Mesothelial cell of epicardium (in vitro differentiated cells): ENCODE measurements at places on chromosomes 7 and 10.

DNA sequence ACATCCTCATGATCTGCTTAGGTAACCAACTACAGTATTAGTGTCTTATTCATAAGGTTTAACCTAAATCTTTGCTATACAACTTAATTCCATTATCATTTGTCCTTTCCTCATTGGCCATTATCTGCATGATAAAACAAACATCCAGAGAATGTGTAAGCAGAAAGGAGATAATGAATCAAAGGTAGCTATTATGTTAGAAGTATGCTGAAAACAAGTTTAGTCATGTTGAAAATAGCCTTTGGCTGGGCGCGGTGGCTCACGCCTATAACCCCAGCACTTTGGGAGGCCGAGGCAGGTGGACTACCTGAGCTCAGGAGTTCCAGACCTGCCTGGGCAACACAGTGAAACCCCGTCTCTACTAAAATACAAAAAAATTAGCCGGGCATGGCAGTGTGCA is 78.2 kb downstream of the NT5C2 start:
- no peak for DNase-seq

DNA sequence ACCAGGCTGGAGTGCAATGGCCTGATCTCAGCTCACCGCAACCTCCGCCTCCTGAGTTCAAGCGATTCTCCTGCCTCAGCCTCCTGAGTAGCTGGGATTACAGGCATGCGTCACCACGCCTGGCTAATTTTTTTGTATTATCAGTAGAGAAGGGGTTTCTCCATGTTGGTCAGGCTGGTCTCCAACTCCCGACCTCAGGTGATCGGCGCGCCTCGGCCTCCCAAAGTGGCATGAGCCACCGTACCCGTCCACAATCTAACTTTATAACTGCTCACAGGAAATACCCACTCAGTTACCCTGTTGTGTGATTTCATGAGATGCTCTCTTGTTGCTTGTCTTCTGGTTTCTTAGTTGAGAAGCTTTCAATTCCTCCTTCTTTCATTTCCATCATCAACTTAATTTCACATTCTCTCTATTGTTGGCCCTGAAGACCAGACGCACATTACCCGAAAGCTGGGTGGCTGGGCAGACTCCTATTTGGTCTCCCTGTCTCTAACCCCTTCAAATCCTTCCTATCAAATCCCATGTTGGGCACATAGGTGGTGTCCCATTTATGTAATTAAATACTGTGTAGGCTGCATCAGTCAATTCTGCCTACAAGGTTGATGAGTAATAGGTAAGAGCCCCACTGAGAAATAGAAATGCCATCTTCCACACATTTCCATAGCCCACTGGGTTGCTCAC is 1.1 kb upstream of the GSTO2 start:
- no peak for DNase-seq

DNA sequence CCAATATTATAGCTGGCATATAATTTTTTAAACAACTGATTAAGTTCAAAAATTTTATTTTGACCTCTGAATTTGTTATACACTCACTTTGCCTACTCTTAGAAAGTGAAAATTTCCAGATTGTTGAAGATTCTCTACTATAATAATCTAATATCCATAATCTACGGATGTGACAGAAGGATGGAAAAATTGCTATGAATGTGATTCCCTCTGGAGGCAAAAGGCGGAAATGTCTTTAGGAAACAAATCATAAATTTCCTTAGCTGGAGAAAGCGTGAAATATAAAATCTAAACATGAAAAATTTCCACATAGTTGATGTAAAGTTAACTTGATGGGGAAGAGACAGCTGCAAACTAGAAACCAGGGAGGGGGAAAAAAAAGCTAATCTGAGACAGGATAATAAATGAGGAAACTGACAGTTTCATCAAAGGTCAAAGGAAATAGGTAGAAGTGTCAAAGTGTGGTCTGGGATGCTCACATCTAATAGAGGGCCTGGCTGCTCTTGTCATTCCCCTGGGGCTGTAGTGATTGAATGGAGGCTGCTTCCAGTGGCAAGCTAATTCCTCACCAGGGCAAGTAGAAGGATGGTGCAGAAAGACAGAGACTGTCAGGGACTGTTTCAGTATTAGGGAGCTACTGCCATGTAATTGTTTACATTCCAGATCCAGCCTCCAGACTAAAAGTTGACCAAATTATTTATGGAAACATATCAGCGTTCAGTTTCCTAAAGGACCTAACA is 264.5 kb downstream of the SDHAF3 start:
- DNase-seq = no peak

DNA sequence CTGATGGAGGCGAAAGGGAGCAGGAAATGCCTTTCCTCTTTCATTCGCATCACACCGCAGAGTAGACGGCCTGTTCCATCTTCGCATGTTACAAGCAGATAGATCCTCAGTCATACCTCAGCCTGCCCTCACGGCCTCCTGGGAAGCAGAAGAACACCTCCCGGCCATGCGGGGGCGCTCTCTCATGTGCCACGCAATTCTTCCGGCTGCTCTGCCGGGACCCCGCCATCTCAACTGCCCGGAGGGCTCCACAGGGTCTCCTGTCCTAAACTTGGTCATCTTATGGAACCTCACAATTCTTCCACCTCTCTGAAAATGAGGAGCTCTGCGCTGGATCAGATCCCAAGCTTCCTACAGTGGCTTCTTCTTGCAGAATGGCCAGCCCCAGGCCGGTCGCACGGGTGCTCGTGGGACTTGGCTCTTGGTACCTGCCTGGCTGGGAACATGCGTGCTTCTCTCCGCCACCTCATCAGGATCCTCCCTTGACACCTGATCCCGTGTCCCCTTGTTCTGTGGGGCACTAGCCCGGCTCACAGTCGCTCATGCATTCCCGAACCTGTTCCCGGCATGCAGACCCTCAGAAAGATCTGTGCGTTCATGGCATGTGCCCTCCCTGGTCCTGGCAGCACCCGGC is 262.8 kb upstream of the SHH start:
- DNase-seq = no peak

- DNase-seq = no peak
These were observed 123.7 kb upstream of the ASAH2 start for GRCh38 chr10:50375051-50375452.

- no peak for DNase-seq
These were observed 270.1 kb upstream of the FZD1 start for GRCh38 chr7:90994121-90994520.

- DNase-seq = no peak
These were observed 391.1 kb upstream of the NPVF start for GRCh38 chr7:25619381-25619780.

- no peak for DNase-seq
These were observed 77.0 kb downstream of the ZNF277 start for GRCh38 chr7:112283382-112283910.

GRCh38 chr10:63760034-63760707 is 239.0 kb downstream of the REEP3 start:
- no peak for DNase-seq

DNA sequence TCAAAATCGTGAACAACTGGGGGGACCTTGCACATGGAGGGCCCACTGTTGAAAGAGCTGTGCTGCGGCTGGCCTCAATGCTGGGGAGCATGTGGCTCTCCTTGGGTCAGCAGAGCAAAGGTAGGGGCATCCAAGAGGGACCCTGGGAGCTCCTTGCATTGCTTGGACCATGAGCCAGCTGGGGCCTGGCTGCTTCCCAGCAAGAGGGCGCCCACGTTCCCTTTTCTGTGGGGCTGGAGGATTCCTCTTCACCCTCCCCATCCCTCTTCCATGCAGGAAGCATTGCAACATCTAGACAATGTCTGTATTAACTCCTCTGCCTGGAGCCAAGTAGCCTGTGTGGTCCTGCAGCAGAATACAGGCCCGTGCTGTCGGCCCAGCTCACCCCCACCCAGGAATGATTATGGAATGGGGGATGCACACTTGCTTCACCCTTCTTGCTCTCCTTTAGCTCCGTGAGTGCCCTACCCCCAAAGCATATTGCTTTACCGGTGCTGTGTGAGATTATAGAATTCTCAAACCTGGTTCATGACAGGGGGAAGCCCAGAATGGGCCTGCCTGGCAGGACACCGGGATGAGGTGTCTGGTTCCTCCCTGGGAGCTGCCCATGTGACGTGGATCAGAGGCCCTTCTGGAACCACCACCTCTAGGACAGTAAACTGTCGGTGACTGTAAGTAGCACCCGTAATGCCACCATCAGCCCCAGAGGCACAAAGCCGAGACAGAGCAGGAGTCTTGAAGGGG is 61.9 kb downstream of the SYPL1 start:
- DNase-seq = no peak

DNA sequence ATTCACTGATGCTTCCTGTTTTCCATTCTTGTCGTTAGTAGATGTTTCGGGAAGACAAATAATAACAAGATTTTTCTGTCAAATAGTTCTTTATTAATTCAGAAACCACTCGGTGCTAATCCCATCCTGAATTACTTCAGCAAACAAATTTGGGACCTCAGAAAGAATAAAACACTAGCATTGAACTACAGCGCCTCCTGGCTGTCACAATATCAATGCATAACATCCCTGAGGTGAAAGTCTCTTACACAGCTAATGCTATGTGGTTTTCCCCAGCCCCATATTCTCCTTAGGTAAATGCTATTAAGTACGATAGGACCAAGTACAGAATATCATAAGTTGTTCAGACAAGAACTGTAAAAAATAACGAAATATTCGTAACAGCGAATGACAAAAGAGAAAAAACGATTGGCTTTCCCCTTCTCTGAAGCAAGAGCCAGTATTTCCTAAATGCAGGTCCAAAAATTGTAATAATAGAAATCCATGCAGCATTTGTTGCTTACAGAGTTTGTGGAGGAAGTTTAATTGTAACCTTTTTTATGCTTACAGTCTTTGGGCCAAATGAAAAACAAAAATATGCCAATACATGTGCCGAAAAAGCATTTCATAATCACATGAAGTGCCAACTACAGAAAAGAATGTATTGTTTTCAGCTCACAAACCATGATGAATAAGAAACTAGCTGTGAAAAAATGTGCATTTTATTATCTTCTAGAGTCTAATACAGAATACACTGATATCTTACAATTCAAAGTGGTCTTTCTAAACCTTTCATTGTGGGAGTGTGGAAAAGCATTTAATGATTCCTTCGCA is 47.3 kb downstream of the MYPN start:
- DNase-seq = no peak
